Stimulated activated CD4-positive, alpha-beta T cell treated with anti-CD3 and anti-CD28 coated beads, Interleukin-4, amount 100 ng/mL, for 48 hours (primary cell): ENCODE measurements at places on chromosomes 7 and 10.

DNA sequence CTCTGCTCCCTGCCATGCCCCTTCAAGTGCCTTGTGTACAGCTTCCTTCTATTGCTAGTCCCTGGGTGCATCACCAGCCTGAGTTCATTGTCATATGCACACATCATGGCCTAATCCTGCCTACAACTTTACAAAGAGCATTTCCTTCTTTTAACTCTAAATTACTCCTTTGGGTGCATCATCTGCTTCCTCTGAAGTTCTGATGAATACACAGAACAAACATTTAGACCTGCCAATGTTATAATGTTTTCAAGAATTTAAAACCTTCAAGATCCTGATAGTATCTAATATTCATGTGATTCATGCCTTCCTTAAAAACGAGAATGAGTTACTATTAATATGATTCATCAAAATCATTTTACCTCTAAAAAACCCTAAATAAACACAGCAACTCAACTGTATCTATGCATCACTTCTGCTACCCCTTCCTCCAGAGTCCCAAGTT lies 357.1 kb downstream of the MAGI2 start:
- DNase-seq: no peak

- DNase-seq: no peak
Observed at GRCh38 chr7:106870983-106871410, 5.9 kb downstream of the PIK3CG start.

DNA sequence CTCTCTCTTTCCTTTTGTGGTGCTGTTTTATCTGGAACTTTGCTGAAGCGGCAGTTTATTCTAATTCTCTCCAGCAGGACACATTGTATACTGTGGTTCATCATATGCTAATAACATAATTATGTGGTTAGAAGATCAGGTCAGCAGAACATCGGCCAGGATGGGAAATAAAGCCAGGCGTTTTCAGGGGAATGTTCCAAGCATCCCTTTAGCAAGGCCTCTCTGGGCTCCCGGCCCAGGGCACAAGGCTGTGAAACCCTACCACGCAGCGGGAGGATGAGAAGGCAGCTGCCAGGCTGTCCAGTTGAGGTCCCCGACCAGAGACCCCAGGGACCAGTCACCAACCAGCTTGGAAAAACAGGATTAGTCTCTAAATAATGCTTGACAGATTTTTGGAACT lies 112.2 kb upstream of the GALNT17 start:
- DNase-seq: no peak

DNA sequence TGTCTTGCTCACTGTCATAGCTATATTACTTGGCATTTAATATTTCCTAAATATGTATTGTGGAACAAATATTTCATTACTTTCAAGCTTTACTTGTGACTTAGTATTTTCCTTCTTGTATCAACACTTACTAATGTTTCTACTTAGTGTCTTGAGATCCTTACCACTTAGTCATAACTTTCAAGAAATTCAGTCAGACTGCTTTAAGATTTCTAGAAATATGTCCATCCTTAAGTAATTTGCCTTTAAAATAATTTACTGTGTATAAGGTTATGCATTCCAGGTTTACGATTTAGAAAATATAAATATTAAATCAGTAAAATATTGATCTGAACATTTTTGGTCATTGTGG lies 87.3 kb upstream of the CSTF2T start:
- no peak for DNase-seq

- DNase-seq: no peak
Observed at GRCh38 chr7:37425498-37425897, 23.2 kb downstream of the ELMO1 start.

DNA sequence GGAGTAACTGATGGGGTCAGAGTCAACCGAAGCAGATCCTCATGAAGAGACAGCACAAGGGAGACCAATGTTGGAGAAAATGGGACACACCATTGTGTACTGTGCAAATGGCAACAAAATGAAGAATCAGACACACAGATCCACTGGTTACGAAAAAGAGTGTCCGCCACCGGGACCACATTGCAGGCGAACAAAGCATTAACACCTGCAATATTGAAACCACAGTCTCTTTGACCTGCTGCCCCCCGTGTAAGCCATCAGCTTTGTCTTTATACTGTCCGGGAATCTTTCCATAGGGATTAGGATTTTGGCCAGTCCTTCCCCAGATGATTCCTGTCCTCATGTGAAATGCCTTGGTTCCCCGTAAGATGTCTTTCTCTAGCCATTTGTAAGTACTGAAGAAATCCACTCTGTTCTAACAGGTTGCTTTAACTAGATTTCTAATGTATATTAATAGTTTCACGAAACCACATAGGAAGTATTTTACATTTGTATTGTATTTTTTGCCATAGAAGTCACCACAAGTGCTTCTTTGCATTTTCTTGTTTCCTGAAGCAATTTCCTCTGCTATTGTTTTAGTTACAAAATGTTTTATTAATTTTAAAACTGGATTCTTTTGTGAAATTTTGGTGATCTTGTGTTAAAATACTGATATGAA lies 140.8 kb upstream of the NFE2L3 start:
- DNase-seq: no peak

DNA sequence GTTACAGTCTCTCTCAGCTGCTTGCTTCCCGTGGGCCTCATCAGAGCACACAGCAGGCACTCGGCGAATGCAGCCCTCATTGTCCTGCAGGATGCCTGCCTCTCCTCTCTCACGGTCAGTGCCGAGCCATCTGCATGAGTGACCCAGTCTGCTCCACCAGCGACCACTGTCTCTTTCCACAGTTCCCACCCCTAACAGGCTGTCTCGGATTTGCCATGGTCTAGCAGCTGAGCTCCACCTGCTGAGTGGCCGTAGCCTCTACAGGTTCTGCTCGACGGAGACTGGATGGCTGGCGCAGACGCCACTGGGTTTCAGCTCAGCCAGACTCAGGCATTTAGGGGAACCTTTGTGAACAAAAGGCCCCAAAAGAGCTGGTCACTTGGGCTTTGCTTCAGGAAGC lies 209.4 kb upstream of the FOXK1 start:
- no peak for DNase-seq

GRCh38 chr10:126153711-126154628 lies 234.3 kb downstream of the ADAM12 start:
- no peak for DNase-seq

DNA sequence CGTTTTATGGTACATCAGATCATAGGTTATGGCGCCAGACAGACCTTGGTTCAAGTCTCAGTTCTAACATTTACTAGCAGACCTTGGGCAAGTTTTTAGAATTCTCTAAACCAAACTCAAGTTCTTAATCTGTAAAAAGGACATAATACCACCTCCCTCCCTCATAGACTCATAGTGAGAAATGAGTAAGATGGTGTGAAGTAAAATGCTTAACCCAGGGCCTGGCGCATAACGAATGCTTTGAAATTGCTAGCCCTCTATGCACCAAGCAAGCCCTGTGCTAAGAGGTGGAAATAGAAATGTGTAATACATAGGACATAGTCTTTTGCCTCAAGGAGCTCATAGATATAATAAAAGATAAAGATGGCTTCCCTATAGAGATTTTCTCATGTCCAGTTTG lies 17.7 kb upstream of the SLC35B4 start:
- no peak for DNase-seq

GRCh38 chr7:47806701-47807103 lies 141.6 kb downstream of the PKD1L1 start:
- DNase-seq: no peak

DNA sequence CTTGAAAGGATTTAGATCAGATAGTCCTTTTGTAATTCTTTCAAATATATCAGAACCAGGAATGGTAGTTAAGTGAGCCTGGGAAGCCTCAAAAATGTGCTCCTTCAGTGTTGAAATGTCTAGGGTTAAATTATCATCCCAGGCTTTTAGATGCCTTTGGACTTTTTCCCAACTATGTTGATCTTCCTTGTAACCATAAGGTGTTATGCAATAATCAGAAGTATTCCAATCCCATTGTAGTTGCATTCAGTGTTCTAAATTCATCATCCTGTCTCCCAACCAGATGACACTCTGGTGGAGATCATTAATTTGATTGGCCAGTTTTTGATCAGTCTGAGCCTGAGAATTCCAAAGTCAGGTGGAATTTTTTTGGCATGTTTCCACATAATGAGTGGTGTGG lies 35.1 kb upstream of the AKR1C2 start:
- no peak for DNase-seq

DNA sequence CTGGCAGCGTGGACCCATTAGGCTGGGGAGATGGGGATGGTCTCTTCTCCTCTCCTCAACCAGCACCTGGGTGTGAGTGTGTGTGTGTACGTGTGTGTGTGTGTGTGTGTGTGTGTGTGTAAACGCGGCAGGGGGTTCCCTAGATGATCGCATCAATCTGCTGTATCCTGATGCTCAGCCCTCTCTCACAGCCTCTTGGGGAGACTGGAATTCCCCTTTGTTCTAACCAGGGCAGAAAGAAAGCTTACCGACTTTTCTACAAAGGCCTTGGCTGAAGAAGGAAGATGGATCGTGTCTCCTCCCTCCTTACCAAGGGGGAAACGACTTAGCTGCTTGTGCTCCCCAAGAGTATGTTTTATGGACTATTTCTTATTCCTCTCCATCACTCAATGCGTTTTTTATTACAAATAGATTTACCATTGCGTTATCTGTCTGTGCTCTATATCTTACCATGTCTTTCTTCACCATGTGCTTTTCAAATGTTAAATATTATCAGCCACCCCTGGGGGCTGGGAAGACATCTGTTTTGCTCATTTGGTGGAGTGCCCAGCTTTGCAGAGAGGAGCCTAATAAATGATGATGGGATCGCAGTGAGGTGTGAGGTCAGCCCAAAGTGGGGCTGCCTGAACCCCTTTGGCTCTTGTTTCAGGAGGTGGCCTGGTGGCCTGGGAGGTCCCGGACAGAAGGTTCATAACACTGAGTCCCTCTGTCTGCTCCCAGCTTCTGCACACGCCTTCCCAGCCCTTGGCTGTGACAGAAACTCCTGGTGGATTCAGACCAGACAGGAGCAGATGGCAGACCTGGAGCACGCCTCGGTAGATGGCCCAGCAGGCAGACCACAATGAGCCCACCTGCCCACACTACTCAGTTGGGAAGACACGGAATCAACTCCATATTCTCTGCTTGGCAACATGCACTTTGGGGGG lies 262.0 kb downstream of the PRPF18 start:
- DNase-seq: no peak

DNA sequence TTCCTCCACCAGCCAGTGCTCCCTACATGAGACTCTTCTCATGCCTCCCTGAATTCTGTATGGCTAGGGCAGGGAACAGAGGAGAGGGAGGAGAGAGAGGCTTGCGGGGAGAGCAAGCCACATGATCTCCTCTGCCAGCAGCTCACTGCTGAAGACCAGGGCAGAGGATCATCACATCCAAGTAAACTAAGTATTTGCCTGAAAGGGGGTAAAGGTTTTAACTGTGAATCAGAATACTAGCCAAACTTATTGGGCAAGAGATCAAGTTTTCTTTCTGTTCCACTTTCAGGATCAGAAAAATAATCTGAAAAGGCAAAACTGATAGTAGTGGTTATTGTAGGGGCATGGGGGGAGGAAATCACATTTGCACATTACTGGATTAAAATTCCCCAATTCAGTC lies 17.8 kb upstream of the ERCC6 start:
- no peak for DNase-seq

DNA sequence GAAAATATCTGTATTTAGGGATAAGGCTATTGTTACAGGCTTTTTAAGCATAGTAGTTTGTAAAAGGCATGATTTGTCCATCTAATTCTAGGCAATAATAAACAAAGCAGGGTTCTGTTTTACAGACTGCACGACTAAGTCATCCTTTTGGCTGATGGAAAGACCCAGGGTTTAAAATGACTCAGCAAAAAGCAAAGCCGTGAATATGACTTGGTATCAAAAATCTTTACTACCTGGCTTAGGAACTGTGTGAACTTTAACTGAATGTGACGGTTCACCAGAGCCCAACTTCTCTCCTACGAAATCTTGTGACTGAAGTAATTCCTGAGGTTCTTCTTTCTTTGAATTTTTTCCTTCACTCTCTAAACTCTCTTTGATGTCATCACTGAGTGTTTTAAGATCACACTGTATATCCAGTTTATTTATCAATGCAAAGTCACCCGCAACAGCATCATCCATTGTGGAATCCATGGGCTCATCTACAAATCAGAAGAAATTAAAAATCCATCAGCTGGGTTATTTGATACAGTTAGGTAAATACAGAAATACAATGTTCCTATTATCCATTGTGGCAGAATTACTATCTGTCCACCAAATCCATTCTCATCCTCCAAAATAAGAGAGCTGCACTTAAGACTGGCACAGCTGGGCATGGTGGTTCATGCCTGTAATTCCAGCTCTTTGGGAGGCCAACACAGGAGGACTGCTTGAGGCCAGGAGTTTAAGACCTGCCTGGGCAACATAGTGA lies 17.0 kb downstream of the ATE1 start:
- DNase-seq: no peak

- DNase-seq: no peak
Observed at GRCh38 chr7:140070546-140070945, 7.8 kb upstream of the PARP12 start.

- no peak for DNase-seq
Observed at GRCh38 chr10:120971671-120972070, 120.5 kb downstream of the WDR11 start.

GRCh38 chr7:117949232-117949631 lies 76.0 kb upstream of the CTTNBP2 start:
- no peak for DNase-seq

DNA sequence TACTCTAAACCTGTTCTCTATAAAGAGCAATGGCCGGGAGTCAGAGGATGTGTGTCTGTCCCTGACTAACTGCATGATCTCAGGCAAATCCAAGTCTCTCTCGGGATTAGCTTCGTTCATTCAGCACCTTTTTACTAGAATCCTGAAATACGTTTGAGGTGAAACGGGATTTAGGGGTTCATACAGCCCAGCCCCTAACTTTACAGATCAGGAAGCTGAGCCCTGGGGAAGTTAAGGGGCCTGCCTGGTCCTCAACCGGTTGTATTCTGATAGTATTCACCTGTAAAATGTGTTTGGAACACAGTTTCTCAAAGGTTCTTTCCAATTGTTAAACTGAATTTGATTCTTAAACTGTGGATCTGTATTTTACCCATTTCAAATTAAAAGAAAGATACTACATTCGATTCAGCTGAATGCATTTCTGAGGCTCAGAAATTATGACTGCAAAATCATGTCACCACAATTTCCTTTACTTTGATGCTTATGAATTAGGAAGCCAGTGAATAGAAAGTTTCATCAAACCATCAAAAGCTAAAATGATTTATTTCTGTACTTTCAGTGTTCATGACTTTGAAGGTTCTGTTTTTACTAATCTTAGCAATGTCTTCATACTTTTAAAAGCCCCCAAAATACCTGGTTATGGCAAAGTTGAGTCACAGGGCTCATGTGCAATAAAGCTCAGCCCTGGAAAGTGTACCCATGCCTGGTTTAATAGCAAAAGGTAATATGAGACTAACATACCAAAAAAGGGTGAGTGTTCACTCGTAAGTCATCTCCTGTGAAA lies 28.9 kb upstream of the EZH2 start:
- no peak for DNase-seq

- no peak for DNase-seq
Observed at GRCh38 chr10:112278871-112279270, 4.3 kb upstream of the TECTB start.

- no peak for DNase-seq
Observed at GRCh38 chr7:55207436-55208125, 157.6 kb upstream of the LANCL2 start.

GRCh38 chr10:72356115-72356514 lies 1.4 kb upstream of the DNAJB12 start:
- DNase-seq: no peak
